ENCODE measurements at places on chromosomes 7 and 10.

DNA sequence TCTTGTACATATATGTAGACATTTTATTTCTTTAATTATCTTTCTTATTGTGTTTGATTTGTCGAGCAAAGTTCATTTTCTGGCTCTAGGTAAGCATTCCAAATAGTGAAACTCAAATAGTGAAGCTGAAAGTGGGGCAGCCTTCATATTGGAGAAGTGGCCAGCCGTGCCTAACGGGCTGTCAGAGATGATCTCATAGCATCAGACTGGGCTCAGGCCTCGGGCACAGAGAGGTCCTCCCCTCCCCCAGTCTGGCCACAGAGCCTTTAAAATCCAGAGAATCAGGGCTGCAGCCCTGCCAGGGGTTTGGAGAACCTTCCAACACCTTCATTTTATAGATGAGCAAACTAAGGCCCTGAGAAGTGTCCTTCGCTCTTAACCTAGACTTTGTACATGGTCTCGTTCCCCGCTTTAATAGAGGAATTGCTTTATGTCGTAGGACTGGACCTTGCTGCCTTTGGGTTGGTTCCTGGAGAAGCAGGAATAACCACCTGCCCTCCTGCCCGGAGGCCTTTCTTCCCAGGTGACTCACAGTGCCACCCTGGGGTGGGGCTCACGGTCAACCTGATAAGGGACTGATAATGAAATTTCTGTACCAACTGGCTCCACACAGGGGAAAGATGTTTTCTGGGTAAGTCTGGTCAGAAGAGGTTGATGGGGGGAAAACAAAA lies 7.3 kb downstream of the TSPAN15 start:
- no peak overlapping the region for H3K4me3 ChIP-seq
- no peak for DNase-seq
- no peaks in the 10 kb centered on the region for H3K27me3 ChIP-seq

GRCh38 chr10:44572146-44572545 lies 187.2 kb upstream of the CXCL12 start:
- H3K27ac ChIP-seq, result no peak overlapping the region
- no peak for DNase-seq
- H3K4me3 ChIP-seq, result no peak overlapping the region
- no peaks in the 10 kb centered on the region for H3K27me3 ChIP-seq
- H3K36me3 ChIP-seq, result no peaks in the 10 kb centered on the region

DNA sequence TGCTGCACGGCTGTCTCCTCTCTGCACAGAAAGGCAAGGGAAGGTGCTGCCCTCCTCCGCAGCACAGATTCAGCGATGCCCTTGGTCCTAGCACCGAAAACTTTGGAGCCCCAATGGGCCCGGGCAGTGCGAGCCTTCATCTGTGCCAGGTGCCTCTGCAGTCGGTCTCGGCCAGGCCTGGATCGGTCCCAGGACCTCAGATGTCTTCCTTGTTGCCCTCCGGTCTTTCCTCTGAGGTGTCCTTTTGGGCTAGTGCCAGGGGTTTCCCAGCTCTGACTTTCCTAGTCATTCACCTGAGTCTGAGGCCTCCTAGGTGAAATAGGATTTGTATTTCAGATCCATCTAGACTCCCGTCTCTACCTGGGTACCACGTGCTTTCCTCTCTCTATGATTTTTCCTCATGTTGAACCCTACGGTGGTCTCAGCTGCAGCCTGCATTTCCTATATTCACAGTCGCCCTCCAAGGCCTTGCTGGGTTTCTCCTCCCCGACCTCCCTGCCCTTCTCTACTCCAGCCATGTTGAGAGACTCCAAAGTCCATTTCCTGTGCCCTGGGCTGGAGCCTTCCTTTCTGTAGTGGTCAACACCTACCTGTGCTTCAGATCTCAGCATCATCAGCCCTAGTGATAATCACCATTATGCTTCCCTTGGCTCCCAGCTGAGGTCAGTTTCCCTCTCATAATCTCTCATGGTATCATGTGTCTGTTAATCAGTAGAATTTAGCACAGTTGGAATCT lies 92.0 kb upstream of the PRSS58 start:
- no peak overlapping the region for H3K27ac ChIP-seq
- H3K27me3 ChIP-seq, result no peaks in the 10 kb centered on the region
- no peaks in the 10 kb centered on the region for H3K36me3 ChIP-seq
- no peaks in the 10 kb centered on the region for H3K4me1 ChIP-seq
- no peak overlapping the region for H3K4me3 ChIP-seq
- no peak for DNase-seq

DNA sequence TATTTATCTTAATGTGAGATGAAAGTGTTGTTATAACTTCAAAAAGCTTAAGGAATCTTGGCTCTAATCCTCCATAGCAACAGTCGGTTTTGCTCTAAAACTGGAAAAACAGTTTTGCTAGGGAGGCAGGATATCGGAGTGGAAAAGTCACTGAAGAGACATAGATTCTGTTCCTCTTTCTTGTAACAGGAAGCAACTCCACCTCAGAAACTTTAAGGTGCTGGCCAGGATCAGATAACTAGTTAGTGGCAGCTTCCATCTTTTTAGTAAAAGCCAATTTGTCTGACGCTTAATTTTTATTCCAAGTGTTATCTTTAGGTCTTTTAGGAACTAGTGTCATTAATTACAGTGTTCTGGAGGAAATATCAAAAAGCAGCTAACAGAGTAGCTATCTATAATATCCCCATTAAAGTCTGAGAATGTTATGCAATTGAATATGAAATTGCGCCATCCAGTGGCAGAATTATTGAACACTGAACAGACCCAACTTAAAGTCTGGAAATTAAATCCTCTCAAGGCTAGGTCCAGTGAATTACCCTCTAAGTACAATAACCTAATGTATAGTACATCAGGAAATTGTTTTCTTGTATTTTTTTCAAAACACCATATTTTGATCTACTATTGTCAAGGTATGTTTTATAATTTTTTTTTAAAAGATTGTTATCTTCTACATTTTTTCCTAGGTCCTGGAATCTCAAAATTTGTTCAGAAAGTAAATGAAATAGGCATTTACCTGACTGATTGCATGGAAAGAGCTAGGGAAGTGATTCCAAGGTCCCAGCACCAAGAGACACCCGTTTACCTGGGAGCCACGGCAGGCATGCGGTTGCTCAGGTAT lies 65.9 kb upstream of the CC2D2B start:
- DNase-seq, result peak; percentile 72
- peaks cover 21% of the 10 kb centered on the region for H3K4me1 ChIP-seq
- H3K27me3 ChIP-seq, result no peaks in the 10 kb centered on the region
- H3K27ac ChIP-seq, result no peak overlapping the region
- no peaks in the 10 kb centered on the region for H3K36me3 ChIP-seq
- H3K4me3 ChIP-seq, result no peak overlapping the region

DNA sequence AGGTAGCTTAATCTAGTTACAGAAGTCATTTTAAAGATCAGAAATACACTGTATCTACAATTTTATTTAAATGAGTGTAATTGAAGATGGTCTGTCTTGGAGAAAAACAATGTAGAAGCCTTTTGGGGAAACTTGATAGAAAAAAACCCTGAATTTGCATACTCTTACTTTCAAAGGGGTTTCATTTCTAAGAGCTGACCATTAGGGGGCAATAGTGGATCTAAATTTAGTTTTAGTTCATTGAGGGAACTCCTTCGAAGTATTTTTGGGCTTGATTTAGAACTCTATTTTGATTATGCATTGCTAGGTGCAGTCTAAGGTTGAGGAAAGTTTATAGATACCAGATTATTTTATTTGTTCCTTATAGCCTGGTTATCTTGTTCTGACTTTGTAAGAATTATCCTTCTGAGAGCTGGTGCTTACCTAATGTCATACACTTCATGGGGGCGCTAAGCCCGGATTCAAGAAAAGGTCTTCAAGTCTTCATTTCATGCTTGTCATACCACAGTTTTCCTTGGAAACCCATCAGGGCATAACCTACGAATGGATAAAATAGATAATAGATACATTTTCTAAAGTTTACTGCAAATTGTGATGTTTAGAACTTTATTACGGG lies 69.1 kb upstream of the MXI1 start:
- H3K4me3 ChIP-seq, result no peak overlapping the region
- no peaks in the 10 kb centered on the region for H3K36me3 ChIP-seq
- H3K27ac ChIP-seq, result no peak overlapping the region

- H3K4me3 ChIP-seq, result no peak overlapping the region
- no peak for DNase-seq
- H3K36me3 ChIP-seq, result no peaks in the 10 kb centered on the region
- H3K27me3 ChIP-seq, result no peaks in the 10 kb centered on the region
- H3K27ac ChIP-seq, result no peak overlapping the region
Observed at GRCh38 chr7:150360363-150361058, 8.1 kb upstream of the REPIN1 start.

DNA sequence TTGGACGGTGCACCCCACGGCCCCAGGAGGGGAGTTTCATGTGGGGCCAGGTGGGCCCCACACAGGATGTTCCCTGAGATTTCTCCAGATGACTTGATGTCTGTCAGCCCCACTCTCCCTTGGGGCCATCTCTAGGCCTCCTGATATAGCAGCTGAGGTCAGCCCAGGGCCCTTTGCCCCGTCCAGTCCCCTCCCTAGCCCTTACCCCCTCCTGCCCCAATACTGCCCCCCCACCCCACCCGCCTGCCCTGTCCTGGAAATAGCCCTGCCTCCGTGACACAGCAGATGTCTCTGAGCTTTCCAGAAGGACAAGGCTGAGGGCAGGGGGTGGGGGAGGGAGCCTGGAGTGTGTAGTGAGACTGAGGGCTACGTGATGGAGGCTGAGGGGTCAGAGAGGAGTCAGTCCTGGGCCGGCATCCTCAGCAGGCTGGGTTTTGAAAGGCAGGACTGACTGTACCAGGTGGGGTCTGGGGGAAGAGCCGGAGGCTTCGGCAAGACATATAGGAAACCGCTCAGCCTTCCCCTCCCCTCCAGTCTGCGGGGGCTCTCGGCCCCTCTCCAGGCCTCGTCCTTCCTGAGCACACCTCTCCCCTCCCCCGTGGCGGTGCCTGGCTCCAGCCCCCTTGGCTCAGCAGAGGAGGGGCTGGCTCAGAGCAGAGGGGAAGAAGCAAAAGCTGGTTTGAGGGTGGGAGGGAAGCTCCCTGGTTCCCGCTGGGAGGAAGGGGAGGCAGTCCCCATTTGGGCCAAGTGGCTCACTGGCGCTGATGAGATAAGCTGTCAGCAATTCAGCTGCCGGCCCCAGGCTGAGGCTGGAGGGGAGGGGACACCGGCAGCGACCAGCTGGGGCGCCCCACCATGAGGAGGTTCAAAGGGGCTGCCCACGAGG lies 2.0 kb downstream of the FLNC start:
- H3K36me3 ChIP-seq, result no peaks in the 10 kb centered on the region
- DNase-seq, result no peak
- no peak overlapping the region for H3K4me3 ChIP-seq
- H3K4me1 ChIP-seq, result peaks cover 15% of the 10 kb centered on the region
